Ascending aorta (tissue), 2 donors: ENCODE measurements at places on chromosomes 3 and 15.
A peak's percentile ranks its signal among the peaks of the same experiment; 100 is the strongest.

DNA sequence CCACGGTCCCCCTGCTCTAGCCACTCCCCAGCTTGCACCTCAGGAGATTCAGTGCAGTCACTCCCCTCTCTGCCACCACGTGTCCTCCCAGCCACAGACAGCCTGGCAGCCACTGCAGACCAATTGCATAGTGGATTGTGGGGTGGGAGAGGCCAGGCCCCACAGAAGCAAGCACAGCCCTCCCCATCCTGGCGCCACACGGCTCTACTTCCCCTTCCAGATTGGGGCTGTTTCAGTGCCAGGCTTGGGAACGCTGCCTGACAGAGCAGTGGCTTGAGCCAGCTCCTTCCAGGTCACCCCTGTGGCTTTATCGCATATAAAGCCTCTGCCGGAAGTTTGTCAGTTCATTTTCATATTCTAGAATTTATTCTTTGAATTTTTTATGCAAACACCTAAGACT, 90.7 kb downstream of the TMEM266 start:
- no peaks in the 10 kb centered on the region for H3K27me3 ChIP-seq
- no peak overlapping the region for H3K4me3 ChIP-seq
- H3K36me3 ChIP-seq, result no peaks in the 10 kb centered on the region
- peak overlapping the region; percentile 73 for H3K27ac ChIP-seq

GRCh38 chr3:32335365-32336112, 56.1 kb upstream of the CMTM7 start:
- H3K27me3 ChIP-seq, result no peaks in the 10 kb centered on the region
- H3K36me3 ChIP-seq, result no peaks in the 10 kb centered on the region
- H3K4me1 ChIP-seq, result no peaks in the 10 kb centered on the region
- no peak for DNase-seq
- H3K27ac ChIP-seq, result no peak overlapping the region

DNA sequence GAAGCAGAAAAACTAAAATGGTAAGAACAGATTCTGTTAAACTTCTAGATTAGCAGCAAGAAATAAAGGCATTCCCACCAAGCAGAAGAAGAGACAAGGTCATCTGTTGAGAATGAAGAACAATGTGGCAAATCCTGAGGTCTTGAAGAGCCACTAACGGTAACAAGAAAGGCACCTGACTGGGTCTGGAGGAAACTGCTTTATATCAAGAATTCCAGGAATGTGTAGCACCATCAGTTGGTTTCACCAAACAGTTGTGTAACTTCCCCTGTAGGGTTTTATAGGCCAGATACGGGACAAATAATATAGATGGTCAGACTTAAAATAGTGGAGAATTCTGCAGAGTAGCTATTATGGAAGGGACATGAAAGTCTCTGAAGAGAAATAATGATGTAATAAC, 57.3 kb downstream of the ACAP2 start:
- DNase-seq, result no peak
- H3K27ac ChIP-seq, result no peak overlapping the region
- H3K4me3 ChIP-seq, result no peak overlapping the region
- H3K4me1 ChIP-seq, result no peaks in the 10 kb centered on the region
- H3K27me3 ChIP-seq, result no peaks in the 10 kb centered on the region
- H3K36me3 ChIP-seq, result no peaks in the 10 kb centered on the region

- no peaks in the 10 kb centered on the region for H3K4me1 ChIP-seq
- no peak overlapping the region for H3K27ac ChIP-seq
- no peak overlapping the region for H3K4me3 ChIP-seq
- no peaks in the 10 kb centered on the region for H3K36me3 ChIP-seq
- H3K27me3 ChIP-seq, result no peaks in the 10 kb centered on the region
- no peak for DNase-seq
These were observed 63.5 kb downstream of the OTOL1 start for GRCh38 chr3:161560008-161560637.

DNA sequence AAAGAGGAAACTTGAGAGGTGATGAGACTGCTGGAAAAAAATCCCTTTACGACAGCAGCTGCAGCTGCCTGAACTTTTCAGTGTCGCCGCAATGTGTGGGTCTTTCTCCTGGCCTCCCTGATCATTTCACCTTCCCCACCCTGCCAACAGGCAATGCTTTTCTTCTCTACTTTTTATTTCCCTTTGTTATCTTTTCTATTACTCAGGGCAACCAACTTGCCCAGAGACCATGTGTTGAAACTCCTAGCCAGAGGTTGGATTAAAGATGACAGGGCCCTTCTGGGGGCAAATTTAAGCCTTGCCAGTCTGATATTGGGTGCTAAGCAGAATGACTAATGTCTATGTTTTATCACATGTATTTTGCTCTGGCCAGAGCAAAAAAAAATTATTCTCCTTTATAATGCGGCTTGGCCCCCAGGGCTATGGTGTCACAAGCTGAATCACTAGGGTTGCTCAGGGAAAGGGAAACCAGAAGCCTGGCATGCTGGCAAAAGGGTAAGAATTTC, 51.5 kb upstream of the CFAP20DC start:
- no peak for DNase-seq
- no peak overlapping the region for H3K27ac ChIP-seq
- no peaks in the 10 kb centered on the region for H3K27me3 ChIP-seq
- no peaks in the 10 kb centered on the region for H3K4me1 ChIP-seq
- H3K36me3 ChIP-seq, result no peaks in the 10 kb centered on the region
- no peak overlapping the region for H3K4me3 ChIP-seq

DNA sequence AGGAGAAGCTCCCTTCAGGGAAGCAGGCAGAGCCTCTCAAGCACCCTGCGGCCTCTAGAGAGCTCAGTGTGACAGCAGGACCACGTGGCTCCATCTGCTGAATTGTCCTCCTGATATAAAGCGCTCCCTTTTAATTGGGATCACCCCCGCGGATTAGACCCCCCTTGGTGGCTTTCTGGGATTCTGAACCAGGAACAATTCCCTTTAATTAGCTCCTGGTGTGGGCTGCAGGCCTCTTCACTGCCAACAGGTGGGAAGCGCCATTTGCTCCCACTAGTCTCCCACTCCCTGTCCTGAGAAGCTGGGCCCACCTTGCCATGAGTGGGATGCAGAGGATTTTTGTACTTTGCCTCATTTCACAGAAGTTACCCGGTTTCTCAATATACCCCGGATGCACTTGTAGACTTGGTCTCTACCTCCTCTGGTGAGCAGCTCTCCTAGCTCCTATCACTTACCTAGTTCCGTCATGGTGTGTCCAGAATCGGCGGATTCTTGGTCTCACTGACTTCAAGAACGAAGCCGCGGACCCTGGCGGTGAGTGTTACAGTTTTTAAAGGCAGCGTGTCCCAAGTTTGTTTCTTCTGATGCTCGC, 592 bp downstream of the PGPEP1L start:
- H3K27ac ChIP-seq, result no peak overlapping the region
- no peak for DNase-seq
- no peaks in the 10 kb centered on the region for H3K27me3 ChIP-seq
- peaks cover 3% of the 10 kb centered on the region for H3K4me1 ChIP-seq

GRCh38 chr15:89809787-89810148, 4.9 kb downstream of the ANPEP start:
- H3K4me3 ChIP-seq, result no peak overlapping the region
- no peak overlapping the region for H3K27ac ChIP-seq
- no peak for DNase-seq
- H3K27me3 ChIP-seq, result peaks cover 6% of the 10 kb centered on the region

DNA sequence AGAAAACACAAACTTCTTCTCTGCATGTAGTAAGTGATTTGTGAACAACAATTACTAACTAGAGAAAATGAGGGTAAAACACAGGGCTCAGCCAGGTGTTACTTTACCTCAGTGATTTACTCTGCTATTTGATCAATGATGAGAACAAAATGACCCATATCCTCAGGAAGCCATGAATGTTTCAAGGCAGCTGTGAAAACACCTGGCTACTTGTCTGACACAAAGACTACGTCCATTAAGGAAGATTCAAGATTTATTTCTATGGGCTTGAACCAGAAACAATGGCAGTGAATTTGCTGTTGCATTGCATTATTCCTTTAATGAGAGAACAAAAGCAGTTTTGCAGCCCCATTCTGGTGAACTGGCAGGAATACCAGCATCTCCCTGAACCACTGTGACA, 374.6 kb upstream of the ARL6 start:
- H3K27me3 ChIP-seq, result no peaks in the 10 kb centered on the region
- no peak overlapping the region for H3K27ac ChIP-seq
- no peak overlapping the region for H3K4me3 ChIP-seq
- no peak for DNase-seq
- H3K36me3 ChIP-seq, result no peaks in the 10 kb centered on the region
